ENCODE measurements at places on chromosomes 13 and 19.

GRCh38 chr13:105008604-105009003 lies 1526.9 kb downstream of the EFNB2 start:
- DNase-seq = no peak

GRCh38 chr13:109156181-109156935 lies 526.9 kb downstream of the MYO16 start:
- DNase-seq = peak; percentile 73

DNA sequence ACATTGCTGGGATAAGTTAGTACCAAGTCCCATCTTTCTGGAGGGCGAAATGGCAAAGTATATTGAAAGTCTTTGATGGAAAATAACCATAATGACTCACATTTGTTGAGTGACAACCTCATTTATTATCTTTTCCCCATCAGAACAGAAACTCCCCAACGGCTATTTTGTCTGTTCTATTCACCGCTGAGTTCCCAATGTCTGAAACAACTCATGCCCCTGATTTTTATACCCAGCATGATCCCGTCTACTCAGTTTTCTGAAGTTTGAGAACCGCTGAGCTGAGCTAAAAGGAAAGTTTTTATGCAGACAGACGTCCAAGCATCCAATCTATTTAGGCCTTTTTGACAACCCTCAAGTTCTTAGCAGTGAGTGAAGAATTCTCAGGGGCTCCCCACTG lies 7.8 kb upstream of the TINCR start:
- DNase-seq = no peak

GRCh38 chr19:5934774-5935472 lies 20.9 kb downstream of the CAPS start:
- DNase-seq = peak; percentile 65

DNA sequence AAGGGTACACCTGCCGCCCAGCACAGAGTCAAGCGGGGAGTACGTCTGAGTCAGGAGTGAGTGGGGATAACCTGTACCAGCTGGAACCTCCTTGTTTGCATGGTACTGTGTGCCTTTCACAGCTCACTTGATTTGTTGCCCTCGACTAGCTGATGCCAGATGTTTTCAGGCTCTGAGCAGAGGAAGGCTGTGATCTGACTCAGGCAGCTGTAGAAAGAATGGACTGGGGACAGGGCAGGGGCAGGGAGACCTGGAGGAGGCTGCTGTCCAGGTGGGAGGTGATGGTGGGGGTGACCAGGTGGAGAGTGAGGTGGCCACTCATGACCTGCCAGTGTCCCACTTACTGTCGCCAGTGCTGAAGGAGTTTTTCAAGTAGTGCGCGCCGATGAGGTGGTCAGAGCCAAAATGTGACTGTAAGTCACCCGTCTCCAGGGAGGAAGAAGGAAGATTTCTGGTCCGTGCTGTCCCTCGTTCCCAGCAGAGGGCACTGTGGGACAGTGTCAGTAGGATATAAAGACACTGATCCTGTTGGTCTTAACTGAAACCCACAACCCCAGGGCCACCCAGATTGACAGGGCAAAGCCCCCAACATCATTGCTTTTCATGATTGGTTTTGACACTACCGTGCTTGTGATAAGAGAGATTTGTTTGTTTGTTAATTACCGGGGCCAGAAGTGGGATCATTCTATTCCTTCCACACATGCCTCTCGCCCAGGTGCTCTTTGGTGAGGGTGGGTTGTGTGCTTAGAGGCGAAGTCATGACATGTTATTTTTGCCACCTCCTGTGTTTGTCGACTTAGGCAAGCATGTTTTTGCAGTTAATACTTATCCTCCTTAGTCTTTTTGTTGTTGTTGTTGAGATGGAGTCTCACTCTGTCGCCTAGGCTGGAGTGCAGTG lies 128.4 kb downstream of the DPF1 start:
- peak; percentile 88 for DNase-seq

- peak; percentile 93 for DNase-seq
Measured at GRCh38 chr19:55088543-55089341, 13.1 kb downstream of the EPS8L1 start.

GRCh38 chr19:1457892-1458291 lies 8.0 kb downstream of the APC2 start:
- no peak for DNase-seq

DNA sequence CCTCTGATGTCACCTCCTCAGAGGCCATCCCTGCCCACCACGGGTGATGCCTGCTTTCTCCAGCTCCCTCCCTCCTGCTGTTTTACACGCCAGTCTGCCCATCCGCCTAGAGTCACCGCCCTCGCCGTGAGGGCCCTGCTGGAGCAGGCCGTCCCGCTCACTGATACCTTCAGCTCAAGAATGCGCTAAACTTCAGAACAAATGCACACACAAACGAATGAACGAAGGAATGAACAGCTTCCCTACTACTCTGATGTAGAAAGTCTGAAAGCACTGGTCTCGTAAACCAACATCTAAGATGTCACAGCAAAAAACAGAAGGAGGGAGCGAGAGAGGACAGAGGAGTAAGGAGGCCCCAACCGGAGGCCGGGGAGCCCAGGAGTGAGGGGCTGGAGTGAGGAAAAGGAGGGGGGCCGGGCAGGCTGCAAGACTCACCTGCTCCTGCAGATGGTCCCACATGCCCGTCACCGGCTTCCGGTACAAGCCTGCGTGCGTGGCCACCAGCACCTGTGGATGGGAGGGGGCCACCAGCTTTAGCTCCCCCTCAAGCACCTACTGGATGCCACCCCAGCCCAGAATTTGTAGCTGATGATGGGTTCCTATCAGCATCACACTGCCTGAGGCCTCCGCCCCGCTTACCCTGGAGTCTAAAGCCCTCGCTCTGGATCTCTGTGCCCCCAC lies 4.0 kb downstream of the PNKP start:
- peak; percentile 22 for DNase-seq

- no peak for DNase-seq
Measured at GRCh38 chr19:24029941-24030636, 56.9 kb upstream of the ZNF254 start.

DNA sequence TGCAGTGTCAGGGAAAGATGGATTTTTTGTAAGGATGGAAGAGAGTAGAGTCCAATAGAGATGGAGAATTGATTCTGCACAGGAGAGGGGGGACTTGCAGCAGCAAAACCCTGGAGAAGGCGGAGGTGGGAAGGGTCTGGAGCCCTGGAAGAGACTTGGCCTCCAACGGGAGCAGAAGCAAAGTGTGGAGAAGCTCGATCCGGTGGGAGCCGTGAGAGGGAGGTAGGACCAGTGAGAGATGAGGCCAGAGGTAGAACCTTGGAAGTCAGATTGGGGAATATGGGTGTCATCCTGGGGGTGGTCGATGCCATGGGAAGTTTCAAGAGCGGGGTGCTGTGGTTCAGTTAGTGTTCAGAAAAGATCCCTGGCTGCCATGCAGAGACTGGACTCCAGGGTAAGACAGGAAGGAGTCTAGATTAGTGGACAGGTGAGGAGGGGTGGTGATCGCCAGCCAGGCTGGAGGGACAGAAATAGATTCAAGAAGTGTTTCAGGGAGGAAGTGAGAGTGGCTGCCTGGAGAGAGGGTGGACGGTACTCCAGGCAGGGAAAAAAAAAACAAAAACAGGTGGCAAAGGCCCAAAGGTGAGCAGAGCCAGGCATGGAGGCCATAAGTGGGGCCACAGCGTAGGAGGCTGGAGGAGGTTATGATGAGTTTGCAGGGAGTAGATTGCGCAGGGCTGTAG lies 2.6 kb downstream of the PPP5C start:
- no peak for DNase-seq

GRCh38 chr13:67023130-67023876 lies 206.8 kb downstream of the PCDH9 start:
- no peak for DNase-seq

GRCh38 chr19:55145232-55145631 lies 3.8 kb downstream of the TNNT1 start:
- DNase-seq = no peak

- no peak for DNase-seq
Measured at GRCh38 chr19:13461536-13461935, 44.7 kb downstream of the CACNA1A start.

- DNase-seq = peak; percentile 85
Measured at GRCh38 chr19:4713384-4713951, 10.2 kb downstream of the DPP9 start.

GRCh38 chr19:28184997-28185396 lies 1028.0 kb downstream of the UQCRFS1 start:
- DNase-seq = no peak

All from right cardiac atrium (tissue), 5 donors.